GOT3 (cell line): ENCODE measurements at places on chromosomes 13 and 19.

DNA sequence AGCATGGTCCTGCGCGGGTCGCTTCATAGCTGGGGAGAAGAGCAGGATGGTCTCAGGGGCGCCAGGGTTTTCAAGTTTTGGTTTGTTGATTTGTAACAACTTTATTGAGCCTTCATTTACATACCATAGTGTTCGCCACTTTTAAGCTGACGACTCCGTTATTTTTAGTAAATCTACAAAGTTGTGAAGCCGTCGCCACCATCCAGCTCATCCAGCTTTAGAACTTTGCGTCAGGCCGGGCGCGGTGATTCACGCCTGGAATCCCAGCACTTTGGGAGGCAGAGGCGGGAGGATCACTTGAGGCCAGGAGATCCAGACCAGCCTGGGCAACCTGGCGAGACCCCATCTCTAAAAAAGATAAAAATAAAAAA is 404 bp downstream of the C19orf44 start:
- DNase-seq = no peak

DNA sequence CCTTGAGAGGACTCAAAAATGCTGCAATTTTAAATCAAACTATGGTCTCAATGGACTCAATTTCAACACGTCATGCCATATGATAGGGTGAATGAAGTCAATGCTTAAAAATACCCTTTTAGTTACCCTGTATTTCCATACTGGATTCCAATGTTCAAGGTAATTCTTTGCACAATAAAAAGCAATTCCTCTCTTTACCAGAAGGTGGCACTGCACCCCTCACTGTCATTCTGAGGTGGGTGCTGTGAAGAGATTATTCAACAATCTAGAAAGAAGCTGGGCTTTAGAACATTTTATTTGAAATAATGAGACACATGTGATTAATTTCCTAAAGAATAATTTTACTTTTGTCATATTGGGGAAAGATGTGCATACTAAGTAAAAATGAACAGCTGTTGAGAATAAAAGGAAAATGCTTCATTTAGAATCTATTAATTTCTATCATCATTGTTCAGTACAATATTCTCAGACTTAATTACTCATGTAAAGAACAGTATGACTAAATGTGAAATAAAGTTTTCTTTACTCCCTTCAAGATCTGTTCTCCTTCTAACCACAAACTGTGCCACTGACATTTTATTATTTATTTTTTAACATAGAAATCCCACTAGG is 789.1 kb downstream of the GPC5 start:
- no peak for DNase-seq

DNA sequence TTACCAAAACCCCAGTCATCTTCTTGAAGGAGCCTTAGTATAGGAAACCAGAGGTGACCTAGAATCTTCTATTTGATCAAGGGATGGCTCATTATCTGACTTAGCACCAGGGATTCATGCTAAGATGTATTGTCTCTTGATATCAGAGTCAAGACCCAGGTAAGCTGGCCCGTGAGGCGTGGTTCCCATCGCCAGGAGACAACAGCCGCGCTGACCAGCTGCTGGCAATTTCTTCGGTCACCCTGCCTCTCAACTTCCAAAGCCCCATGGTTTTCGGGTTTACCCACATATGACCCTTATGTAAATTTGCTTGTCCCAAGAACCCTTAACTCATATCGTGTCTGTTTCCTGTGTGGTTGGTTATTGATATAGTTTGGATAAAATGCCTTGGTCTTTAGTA is 77.7 kb upstream of the VSTM2B start:
- no peak for DNase-seq

GRCh38 chr19:49911381-49912145 is 14.9 kb upstream of the IL4I1 start:
- DNase-seq = no peak

DNA sequence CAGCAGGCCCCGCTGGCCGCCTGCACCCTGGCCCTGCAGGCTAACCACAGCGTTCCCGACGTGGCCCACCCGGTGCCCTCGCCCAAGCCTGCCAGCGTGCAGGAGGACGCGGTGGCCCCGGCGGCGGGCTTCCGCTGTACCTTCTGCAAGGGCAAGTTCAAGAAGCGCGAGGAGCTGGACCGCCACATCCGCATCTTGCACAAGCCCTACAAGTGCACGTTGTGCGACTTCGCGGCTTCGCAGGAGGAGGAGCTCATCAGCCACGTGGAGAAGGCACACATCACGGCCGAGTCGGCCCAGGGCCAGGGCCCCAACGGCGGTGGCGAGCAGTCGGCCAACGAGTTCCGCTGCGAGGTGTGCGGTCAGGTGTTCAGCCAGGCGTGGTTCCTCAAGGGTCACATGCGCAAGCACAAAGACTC is 72.1 kb downstream of the ZNF536 start:
- no peak for DNase-seq

GRCh38 chr19:23932878-23933277 is 18.2 kb downstream of the ZNF726 start:
- DNase-seq = no peak

DNA sequence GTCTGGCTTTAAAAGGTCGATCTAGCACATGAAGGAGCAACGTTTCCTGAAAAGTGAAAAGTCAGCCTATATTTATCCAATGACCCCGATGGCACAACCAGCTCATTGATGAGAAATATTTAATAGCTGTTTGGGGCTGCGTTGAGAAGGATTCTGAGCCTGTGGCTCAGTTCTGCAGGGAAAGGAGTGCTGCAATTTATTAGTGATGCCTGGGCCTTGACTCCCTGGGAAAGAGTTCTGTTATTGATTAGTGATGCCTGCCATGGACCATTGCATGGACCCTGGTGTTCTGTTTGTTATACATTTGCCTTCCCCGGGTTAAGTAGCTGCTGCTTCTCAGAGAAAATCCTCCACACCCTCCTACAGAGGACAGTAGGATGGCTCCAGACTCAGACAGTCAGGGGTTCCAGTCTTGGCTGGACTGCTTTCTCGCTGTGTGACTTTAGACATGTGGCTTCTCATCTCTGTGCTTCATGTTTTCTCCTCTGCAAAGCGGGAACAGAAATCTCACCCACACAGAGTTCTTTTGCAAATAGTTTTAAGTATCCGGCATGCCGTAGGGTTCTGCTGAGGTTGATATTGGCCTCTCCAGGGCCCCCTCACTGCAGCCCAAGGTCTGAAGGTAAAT is 17.7 kb upstream of the PTPRS start:
- no peak for DNase-seq

DNA sequence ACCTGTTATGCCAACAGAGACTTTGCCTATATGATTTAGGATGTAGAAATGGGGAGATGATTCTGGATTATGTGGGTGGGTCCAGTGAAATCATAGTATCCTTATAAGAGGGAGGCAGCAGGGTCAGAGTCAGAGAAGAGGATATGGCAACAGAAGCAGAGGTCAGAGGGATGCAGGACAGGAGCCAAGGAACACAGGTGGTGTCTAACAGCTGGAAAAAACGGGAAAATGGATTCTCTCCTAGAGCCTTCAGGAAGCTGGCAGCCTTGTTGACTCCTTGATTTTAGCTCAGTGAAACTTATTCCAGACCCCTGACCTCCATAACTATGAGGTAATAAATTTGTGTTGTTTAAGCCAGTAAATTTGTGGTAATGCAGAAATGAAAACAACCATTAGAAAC is 28.8 kb upstream of the OXGR1 start:
- DNase-seq = no peak
